ENCODE measurements at places on chromosomes 3 and 15.
A peak's percentile ranks its signal among the peaks of the same experiment; 100 is the strongest.

GRCh38 chr3:122219242-122219872 is 35.9 kb downstream of the CASR start:
- DNase-seq = no peak

GRCh38 chr3:56468184-56469106 is at the start of gene ERC2:
Gene ERC2 (minus strand): TSS chr3:56468467.
- DNase-seq = no peak

DNA sequence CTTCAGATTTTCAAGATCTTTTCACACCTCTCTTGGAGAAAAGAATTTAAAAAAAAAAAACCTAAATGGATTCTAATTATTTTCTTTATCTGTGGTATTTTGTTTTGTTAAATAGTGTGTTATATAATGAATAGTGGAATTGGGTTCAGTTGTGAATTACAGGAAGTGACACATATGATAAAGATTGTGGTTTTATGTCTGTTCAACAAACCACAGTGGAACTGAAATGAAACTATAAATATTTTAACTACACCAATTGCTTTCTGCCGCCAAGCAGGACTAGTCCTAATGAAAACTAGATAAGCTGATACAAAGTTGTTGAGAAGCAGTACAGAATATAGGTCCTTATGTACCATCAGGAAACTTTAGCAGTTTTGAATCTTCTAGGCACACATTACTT is 121.6 kb downstream of the UBE2E2 start:
- DNase-seq = peak; percentile 54

- DNase-seq = no peak
These were observed 35.4 kb downstream of the ARHGAP31 start for GRCh38 chr3:119329551-119329950.

DNA sequence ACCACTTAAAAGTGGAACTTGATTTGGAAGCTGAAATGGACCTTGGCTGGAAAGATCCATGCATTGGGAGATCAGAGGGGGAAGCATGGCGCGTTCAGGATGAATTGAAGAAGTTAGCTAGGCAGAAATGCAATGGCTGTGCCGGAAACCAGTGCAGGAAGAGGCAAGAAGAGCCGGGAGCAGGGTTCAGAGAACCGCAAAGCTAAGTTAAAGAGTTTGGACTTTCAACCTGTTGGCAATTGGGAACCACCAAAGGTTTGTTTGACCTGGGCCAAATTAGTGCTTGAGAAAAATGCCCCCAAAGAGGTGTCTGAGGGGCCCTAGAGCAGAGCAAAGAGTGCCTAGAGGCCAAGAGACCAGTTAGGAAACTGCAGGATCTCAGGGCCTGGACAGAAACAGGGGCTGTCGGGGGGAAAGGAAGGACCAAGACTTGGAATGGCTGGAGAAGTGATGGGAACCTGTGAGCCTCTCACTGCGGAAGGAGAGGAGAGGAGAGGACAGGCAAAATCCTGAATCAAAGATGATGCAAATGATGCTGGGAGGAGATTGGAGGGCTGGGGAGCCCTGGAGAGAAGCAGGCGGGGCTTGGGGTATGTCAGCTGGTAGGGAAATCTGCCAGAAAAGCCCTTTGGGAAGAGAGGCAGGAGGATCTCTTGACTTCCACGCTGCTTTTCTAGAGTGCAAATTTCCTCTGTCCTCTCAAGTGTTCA is 49.3 kb downstream of the FAM174B start:
- DNase-seq = no peak

- no peak for DNase-seq
These were observed 141.6 kb upstream of the SLC2A2 start for GRCh38 chr3:171168086-171168485.

DNA sequence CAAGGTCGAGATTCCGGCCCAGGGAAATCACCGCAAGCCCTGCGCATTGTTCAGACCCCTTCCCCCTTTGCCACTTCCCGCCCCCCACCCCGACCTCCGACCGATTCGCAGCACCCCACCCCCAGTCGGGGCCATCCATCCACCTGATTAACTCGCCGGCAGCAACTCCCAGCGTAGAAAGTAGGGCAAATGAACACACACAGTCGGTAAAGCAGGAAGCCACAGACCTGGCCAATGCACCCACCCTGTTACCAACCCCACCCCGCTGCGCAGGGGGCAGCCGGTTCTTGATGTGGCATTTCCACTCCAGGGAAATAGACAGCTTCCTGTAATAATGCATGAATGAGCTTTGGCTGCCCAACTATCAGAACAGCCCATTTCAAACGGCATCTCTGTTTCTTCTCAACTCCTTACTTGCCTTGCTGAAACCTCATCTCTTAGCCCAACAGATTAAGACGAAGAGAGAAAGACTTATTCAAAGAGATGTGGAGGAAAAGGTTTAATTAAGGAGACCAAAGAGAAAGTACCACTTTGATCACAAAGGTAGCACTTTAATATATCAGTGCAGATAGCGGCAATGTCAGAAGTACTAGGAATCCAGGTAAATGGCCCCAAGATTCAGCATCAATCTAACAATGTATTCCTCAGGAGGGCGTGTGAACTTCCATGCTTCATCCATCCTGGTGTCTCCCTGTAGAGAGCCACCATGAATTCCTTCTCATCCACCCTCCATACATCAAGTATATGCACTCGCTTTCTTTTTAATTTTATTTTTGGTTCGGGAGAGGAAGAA is 1.9 kb downstream of the TNIK start:
- peak; percentile 26 for DNase-seq

- no peak for DNase-seq
These were observed at the start of gene RASGRF1 for GRCh38 chr15:79090487-79091203. Gene RASGRF1 (minus strand): TSS chr15:79090780. CDS start chr15:79090498, 282 bp downstream.

GRCh38 chr3:67075295-67075694 is 77.2 kb downstream of the KBTBD8 start:
- no peak for DNase-seq

DNA sequence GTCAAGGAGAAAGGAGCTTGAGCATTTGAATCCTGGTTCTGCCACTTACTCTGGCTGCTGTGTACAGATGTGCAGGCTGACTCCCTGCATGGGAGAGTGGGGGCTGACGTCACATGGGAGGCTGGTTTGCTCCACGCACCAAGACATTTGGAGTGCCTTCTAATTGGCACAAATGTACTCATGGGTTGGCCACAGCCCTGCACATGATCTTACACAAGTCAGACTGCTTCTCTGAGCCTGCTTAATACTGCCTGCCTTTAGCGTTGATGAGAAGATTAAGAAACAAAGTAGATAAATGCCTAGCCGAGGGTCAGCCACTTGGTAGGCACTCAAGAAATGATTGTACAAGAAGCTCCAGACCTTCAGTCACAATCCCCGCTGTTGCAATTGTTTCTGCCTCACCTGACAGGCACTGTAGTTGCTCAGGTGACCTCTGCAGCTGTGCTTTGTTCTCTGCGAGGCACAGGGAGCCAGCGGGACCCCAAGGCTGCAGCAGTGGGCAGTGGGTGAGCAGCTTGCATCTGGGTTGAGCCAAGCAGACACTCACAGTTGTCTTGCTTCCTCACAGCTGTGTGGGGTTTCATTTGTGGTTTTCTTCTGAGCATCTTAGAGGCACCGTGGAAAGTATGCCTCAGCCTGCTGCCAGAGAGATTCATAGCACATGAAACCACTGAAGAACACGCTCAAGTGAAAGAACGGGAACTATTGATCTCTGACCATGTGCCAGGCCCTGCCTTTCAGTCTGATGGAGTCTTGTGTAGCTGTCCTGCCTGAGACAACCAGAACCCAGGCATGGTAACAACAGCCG is 33.1 kb downstream of the GRK7 start:
- DNase-seq = peak; percentile 79

- no peak for DNase-seq
These were observed 566.7 kb upstream of the NECTIN3 start for GRCh38 chr3:110504901-110505300.

DNA sequence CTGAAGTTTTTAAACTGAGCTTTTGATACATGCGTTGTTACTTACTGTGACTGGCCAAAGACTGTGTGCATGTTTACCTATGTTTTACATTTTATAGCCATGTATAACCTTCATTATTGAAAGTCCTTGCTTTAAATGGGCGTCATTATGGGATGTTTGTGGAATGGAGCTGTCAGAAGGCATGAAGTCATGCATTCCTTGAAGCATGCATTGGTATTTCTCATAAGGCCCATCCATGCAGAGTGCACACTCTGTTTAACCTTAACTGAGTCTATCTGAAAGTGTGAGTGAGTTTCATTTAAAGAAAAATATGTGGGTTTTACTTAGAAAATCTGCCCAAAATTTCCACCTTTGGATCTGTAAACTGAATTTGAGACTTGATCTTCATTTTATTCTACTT is 51.1 kb downstream of the PSMD6 start:
- no peak for DNase-seq

DNA sequence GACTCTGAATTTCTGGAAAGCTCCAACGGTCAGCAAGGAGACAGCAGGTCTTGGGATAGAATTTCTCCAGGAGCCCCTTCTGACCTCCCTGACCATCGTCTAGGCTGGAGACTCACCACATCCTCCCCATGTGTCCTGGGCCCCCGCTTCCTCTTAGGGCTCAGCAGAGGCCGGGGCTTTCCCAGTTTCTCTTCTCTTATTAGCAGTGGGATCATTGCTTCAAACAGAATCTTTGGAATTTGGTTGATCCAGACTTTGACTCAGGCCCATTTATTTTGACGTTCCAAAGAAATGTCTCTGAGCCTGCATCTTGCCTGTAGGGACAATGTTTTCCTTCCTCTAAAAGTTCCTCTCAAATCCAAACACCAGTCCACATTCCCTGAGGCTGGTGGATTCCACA is 38.4 kb upstream of the SLC6A6 start:
- DNase-seq = peak; percentile 83

DNA sequence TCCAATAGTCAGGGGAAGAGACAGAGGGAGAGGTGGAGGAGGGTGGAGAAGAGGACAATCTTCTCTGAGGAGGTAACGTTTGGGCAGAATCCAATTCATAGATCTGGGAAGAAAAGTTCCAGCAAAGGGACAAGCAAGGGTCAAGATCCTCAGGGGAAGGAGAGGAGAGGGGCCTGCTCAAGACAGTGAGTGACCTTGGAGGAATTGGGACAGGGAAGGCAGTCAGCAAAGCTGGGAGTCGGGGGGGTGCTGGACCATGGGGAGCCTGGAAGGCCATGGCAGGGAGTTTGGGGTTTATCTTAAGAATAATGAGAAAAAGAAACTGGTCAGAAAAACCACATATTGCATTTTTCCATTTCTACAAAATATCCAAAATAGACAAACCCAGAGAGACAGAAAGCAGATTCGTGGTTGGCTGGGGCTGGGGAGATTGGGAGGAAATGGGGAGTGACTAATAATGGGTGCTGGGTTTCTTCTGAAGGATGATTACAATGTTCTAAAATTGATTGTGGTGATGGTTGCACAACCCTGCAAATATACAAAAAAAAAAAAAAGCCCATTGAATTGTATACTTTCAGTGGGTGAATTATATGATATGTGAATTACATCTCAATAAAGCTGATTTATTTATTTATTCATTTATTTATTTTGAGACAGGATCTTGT is 19.6 kb upstream of the SRP14 start:
- DNase-seq = peak; percentile 75

GRCh38 chr3:108133858-108134554 is 43.2 kb upstream of the CD47 start:
- no peak for DNase-seq

DNA sequence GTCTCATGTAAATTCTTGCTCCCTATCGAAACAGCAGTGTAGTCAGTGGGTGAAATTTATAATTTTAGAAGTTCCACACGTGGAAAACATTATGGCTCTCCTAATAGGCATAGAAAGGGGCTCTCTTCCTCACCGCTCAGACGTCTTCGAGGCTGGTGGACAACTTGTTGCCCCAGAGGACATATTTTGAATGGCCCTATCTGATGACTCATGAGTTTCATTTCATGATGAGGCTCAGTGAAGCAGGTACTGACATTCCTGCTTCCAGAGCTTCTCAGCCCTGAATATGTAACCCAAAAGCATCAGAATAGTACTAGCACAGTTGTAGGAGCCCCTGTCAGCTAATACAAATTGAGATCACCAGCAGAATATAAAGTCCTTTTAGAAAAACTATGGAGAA is 117.9 kb downstream of the HERC1 start:
- DNase-seq = no peak

DNA sequence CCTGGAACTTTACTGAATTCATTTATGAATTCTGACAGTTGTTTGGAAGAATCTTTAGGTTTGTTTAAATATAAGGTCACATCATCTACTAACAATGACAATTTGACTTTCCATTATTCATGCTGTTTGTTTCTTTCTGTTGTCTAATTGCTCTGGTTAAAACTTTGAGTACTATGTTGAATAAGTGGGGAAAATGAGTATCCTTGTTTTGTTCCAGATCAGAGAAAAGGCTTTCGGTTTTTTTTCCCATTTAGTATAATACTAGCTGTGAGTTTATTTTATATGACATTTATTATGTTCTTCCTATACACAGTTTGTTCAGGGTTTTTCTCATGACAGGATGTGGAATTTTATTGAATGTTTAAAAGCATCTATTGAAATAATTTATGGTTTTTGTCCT is 11.3 kb upstream of the TUBGCP5 start:
- no peak for DNase-seq

DNA sequence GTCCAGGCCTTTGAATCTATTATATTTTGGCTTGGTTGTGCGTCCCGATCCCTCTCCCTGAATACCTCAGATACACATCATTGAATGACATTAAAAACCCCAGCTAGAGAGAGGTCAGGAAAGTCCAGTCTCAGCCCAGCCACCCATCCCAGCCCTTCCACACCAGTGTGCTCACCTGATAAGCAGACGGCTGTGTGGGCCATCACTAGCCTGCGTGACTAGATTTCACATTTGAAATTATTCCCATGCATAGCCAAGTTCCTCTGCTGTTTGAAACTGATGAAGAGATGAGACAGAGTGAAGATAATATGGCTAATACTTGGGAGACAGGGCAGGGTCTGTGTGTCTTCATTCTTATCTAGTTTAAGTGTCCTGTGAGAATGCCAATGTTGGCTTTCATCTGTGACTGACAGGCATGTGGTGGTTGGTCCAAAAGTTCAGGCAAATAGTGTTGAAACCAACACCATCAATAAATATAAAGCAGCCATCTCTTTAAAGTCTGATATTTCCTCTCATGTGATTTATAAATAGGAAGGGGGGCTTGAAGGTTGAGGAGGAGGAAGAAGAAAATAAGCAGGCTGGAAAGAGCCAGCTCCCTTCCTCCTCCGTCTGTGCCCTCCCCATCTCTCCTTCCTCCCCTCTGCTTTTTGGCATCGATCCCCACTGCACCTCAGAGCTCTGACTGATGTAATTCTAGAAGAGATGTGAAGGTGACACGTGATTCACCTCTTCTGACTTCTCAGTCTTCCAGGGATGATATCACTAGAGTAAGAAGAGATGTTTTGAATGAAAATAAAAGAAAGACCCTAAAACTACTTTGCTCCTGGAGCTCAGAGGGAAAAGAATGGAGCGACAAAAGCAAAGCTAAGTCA is 5.1 kb downstream of the FAM43A start:
- no peak for DNase-seq

DNA sequence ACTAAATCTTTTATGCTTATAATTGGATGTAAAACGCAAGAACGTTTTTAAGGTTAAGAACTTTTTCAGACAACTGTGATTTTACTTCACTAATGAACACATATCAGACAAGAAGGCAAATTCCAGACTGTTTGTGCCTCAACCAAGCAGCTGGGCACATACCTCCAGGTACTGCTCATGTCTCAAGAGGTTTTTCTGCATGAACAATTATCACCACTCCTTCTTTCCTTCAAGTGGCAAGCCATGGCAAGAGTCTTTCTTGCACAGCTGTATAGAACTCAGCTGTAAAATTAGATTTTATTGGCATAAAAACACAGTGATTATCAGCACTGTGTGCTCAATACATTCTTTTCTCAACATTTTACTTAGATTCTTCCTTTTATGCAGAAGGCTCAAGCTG is 64.3 kb downstream of the FNDC3B start:
- DNase-seq = no peak

- DNase-seq = no peak
These were observed 158.3 kb downstream of the TMEM108 start for GRCh38 chr3:133196527-133196926.
